Stimulated activated CD8-positive, alpha-beta memory T cell treated with anti-CD3 and anti-CD28 coated beads, Interleukin-15, amount 100 ng/mL, for 4 hours (primary cell): ENCODE measurements at places on chromosomes 1 and 21.
A peak's percentile ranks its signal among the peaks of the same experiment; 100 is the strongest.

DNA sequence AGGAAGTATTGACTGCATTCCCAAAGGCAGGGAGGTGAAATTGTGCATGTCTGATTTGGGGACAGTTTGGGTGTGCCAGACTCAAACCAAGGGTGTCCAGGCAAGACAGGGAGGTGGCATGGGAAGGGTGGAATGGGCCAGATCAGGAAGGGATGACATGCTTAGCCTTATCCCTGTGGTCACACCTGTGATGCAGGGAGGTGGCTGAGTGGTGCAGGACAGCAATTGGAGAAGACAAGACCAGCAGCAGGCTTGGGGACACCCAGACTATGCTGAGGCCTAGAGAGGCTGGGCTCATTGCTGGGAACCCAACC, 4.0 kb downstream of the FOXO6 start:
- no peak for DNase-seq

GRCh38 chr1:229111703-229112319, 159.1 kb upstream of the RAB4A start:
- no peak for DNase-seq

DNA sequence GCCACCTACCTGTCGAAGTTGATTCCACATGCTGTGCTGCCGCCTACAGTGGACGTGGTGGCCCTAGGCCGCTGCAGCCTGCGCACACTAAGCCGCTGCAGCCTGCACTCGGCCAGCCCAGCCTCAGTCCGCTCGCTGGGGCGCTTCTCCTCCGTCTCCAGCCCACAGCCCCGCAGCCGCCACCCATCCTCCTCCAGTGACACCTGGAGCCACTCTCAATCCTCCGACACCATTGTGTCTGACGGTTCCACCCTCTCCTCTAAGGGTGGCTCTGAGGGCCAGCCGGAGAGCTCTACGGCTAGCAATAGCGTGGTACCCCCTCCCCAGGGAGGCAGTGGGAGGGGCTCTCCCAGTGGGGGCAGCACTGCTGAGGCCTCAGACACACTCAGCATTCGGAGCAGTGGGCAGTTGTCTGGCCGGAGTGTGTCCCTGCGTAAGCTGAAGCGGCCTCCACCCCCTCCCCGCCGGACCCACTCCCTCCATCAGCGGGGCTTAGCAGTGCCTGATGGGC, 46.9 kb downstream of the YARS1 start:
- DNase-seq = no peak

GRCh38 chr21:42973309-42973990, 912 bp upstream of the PKNOX1 start:
- DNase-seq = no peak

GRCh38 chr1:82463951-82464350, 663.2 kb downstream of the ADGRL2 start:
- DNase-seq = no peak

- DNase-seq = no peak
Measured at GRCh38 chr1:81702903-81703302, 97.8 kb upstream of the ADGRL2 start.

GRCh38 chr1:185337246-185337645, 20.2 kb upstream of the IVNS1ABP start:
- DNase-seq = no peak

DNA sequence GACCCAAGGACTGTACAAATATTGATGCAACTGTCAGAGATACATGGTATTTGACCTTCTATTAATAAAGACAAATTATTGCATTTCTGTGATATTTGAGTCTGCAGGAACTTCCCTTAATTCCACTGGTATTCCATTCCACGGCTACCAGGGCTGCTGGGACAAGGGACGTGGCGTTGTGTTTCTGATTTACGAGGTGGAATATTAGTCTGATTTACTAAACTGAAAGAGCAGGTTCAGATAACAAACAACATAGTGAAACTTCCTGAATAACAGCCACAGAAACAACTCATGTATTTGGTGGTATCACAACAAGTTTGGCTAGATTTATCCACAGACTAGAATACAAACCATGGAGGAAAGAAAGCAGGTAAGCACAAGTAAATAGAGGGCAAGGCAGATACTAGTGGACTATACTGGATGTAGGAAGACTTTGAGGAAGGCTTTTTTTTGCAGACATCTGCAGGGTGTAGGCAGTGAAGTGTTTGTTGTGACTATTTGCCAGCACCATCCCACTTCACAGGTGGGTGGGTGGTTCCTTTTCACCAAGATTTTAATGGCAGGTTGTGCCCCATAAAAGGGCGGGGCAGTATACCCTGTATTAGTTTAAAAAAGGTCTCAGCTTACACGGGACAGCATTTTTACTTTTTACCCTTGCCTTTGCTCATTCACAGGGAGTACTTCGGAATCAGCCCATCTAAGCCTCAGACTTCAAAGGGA, 100.4 kb downstream of the FGGY start:
- DNase-seq = no peak

DNA sequence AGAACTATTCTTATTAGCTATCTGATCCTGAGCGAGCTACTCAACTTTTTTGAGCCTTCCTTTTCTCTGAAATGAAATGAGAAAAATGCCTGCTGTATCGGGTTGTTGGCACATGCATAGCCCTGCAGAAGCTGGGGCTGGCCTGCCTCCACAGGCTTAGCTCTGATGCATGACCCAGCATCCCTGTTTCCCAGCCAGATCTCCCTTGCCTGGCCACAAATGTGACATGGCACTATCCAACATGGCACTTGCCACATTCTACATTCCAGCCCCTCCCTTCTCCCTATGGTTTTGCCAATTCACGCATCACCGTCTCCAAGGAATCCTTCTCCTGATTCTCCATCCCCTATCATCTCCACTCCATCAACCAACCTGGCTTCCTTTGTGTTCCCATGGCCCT, 13.8 kb downstream of the RNU5D-1 start:
- no peak for DNase-seq

- DNase-seq = peak; percentile 30
Measured at GRCh38 chr1:34786521-34787325, 5.7 kb downstream of the GJB3 start.

DNA sequence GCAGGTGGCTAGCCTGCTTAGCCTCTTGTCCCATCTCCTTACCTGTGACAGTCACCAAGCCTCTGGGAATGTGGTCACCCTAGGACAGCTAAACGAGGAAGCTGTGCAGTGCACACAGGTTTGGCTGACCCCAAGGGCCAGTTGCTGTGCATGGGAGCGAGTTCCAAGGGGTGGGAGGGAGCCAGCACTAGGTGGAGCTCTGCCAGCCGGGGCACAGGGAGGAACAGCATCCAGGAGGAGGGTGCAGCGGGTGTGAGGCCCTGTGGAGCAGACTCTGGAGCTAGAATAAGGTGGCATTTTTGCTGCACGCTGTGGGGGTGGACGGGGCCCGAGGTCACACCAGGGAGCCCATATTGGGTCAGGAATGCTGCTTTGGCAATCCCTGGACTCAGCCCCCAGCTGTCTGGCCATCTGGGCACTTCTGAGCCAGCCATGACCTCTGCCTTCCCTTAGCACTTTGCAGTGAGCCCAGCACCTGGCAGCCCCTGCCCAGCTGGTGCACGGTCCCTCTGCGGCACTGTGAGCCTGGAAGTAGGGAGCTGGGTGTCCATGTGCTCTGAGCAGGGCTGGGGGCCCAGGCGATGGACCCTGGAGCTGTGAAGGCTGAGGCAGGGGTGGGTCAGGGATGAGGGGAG, 8.7 kb downstream of the PDXK start:
- no peak for DNase-seq

GRCh38 chr1:192270398-192270797, 46.4 kb upstream of the RGS21 start:
- no peak for DNase-seq

DNA sequence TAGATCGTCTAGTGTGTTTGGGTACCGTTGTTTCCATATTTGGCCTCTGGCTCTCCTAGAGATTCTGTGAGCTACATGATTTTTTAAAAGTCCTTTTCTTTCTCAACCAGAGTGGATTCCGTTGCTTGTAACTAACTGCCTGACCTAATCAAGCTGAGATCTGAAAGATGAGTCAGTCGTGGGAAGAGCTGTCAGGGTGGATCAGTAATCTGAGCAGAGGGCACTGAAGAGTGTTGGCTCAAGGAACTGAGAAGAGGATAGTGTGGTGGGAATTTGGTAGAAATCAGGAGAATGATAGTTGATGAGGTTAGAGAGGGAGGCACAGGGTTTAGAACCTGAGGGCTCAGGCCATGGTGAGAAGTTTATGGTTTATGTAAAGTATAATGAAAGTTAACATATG, 52.2 kb downstream of the TRAF5 start:
- no peak for DNase-seq

DNA sequence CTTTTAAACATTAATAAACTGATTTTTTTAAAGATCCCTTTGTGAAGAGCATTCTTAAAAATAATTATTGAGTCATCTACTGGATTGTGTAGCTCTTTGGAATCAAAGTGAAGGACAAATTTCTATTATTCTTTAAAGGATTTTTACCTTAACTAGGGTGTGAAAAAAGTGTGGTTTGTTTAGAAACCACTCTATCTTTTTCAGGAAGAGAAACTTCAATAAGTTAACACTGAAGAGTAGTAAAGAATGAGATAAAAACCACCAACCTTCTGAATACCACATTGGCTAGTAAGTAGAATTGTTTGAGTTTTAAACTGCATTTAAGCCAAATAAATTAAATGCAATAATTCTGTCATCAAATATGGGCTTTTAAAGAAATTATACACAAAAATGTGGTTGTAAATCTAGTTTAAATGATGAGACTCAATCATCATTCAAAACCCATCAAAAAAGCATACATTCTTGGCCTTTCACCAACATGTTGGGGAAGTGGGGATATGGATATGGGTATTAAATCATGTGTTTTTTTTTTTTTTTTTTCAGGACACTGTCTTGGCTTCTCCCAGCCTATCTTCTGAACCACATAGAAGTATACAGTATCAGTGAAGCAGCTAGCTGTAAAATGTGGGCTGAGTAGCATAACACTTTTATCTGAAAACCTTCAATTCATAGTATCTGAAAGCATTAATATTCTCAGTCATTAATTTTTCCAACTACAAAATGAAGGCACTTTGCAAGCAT, 4.8 kb downstream of the S1PR1 start:
- DNase-seq = no peak

- no peak for DNase-seq
Measured at GRCh38 chr21:32143241-32143939, 135.5 kb downstream of the MIS18A start.

DNA sequence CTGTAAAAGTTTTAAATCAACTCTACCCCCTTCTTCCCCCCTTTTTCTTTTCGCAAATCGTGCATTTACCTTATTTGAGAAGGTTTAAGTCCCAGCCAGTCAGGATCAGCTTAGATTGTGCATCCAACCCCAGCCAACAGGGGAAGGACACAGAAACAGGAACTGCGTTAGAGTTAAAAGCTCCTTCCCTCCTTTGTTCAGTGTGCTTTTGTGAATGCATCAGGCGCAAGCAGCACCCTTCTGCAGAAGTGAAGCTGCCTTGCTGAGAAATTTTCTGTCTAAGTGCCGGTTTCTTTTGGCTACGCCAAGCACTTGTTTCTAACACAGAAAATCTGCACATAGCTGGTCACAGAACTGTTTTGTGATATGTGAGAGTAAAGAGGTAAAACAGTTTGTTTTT, 56.2 kb upstream of the PRRC2C start:
- no peak for DNase-seq
